ENCODE measurements at places on chromosomes 11 and 22.

DNA sequence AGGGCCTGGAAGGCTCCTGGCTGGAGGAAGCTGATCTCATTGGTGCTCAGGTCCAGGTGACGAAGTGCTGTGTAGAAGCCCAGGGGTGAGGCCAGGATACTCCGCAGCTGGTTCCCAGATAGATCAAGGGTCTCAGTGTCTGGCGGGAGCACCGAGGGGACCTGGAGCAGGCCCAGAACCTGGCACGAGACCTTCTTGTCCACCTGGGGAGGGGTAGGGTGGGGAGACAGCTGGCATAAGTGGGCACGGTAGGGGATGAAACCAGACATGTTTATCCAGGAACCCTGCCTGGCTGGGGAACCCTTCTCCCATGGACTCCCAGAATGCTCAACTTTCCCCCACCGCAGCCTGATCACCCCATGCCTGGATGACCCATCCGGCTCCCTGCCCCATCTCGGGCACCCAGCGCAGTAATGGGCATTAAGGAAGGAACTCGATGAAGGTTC is 9.2 kb downstream of the LRRC32 start:
- no peak for DNase-seq

GRCh38 chr22:46958658-46959057 is 196.2 kb downstream of the TBC1D22A start:
- DNase-seq = no peak

- DNase-seq = no peak
Measured at GRCh38 chr11:20249796-20250195, 89.5 kb upstream of the DBX1 start.

GRCh38 chr22:46985507-46985882 is 223.0 kb downstream of the TBC1D22A start:
- DNase-seq = no peak

DNA sequence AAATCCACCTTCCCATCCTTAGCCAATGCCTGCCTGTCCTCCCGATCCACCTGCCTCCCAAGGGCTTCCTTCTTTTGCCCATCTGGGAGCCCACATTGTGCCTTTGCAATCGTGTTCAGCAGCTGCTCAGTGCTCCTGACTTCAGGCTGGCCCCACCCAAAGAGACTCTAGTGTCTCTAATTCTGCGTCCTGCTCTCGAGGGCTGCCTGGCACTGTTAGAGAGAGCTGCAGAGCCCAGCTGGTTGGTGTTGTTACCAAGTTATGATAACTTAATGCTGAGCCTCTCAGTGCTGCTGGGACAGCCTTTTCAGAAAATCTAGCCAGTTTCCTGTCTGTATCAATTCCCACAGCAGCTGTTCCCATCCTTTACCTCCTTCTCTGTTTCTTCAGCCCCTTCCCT is 69.1 kb downstream of the MICAL2 start:
- no peak for DNase-seq

- DNase-seq = no peak
Measured at GRCh38 chr11:90349731-90350130, 126.9 kb upstream of the CHORDC1 start.

DNA sequence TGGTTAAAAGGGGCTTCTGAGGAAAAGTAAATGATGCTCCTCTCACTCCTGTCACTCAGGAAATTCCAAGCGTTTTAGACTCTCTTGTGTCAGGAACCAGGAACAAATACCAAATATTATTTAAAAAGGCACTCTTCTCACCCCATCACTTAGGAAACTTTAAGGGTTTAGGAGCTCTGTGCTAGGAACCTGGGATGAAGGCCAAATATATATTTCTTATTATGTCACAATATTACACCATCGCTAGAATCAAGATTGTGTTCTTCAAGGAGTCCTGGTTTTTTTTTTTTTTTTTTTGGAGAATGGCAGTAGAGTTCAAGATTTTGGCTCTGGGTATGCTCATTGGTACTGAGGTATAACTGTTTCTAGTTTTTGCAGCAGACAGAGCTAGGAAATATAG is 79.0 kb upstream of the HEPHL1 start:
- no peak for DNase-seq

All from EH (cell line).